ENCODE measurements at places on chromosomes 12 and 14. TPM values are rescaled to one million over a fixed set of nuclear protein-coding genes. Genes with fewer than 3 reads are reported as not detected.

JPH4 gene
- 23.7 TPM for total RNA-seq

AP1G2 gene
- 35.5 TPM for total RNA-seq

RIPK3 gene
- total RNA-seq, result 3.1 TPM

TMPRSS12 gene
- not detected for total RNA-seq

GNB3 gene
- 2.5 TPM for total RNA-seq

BCL11B gene
- total RNA-seq, result 3.0 TPM

TGFB3 gene
- total RNA-seq, result 114 TPM

RBM23 gene
- 145 TPM for total RNA-seq

LRRC10 gene
- total RNA-seq, result not detected

DNA sequence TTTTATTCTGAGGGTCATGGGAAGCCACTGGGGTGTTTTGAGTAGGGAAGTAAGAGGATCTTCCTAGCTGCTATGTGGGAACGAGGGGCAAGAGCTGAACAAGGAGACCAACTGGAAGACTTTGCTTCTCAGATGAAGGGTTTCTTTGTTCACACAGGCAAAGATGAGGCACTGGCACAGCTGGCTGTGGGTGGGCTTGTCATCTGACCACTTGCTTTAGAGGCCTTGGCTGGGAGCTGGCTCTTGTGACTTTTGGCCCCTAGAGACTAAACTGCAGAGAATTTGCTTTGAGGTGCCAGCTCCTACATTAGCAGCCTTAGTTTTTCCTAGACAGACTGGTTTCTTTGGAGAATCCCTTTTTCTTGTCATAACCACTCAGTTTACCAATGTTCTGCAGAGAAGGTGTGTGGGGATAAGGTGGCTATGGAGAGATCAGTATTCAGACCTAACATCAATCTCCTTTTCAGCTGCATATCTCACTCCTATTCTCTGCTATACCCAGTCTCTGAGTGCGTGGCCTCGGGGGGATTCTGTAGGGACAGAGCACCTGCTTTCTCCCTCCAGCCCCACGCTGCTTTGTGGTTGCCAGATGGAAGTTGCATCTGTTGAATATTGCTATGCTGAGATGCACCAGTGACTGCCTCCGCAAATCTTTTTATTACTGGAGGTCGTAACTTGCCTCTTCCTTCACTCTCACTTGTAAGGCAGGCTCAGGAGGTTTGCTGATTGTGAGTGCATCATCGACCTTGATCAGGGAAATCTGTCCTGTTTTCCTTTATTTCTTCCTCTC lies 12.7 kb downstream of the PPP2R5C start:
- no peak for DNase-seq

DNA sequence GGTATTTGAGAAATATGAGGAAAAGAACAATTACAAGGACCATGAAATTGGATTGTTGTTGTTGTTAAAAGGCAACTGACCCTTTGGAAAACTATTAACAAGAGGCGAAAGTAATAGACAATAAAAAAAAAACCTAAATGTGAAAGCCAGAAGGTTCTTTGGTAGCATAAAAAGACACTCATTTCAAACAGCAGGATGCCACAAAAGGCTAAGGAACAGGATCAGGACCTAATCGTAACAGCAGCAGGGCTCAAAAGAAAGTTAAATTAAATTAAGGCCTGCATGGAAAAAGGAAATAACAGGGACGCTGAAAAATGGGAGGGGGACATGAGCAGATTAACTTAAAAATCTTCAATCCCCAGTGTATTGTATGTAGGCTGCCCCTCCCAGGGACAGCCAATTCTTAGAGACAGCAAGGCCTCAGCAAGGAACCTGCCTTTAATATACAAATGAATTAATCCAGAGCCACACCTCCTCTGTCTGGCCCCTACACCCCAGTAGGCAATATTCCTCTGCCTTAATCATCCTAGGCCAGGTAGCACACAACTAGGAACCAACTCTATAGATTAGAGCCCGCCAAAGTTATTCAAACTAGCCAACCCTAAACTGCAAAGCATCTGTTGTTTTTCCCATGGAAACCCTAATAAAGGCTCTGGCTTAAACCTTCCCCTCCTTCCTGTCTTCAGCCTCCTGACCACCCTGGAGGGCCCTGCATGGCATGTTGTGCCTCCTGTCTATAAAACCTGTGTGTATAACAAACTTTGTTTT lies 28.4 kb upstream of the AP4S1 start:
- DNase-seq, result no peak

DNA sequence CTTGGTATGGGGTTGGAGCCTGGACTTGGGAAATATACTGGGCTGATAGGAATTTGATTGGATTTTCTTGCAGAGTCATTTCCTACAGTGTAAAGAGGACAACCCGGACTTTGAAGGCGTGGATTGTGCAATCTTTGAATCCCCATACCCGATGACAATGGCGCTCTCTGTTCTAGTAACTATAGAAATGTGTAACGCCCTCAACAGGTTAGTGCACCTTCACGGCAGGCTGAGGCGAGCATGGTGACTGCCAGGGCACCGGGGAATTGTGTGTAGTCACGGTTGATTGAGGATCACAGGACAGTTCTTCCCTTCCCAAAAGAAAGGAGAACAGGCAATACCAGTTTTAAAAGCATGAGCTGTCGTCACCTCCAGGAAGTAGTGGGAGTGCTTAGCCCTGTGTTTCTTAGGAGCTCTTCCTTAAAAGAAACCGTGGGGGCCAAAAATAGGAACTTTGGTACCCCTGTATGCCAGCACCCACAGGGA lies 58.3 kb downstream of the ANAPC7 start:
- no peak for DNase-seq

DNA sequence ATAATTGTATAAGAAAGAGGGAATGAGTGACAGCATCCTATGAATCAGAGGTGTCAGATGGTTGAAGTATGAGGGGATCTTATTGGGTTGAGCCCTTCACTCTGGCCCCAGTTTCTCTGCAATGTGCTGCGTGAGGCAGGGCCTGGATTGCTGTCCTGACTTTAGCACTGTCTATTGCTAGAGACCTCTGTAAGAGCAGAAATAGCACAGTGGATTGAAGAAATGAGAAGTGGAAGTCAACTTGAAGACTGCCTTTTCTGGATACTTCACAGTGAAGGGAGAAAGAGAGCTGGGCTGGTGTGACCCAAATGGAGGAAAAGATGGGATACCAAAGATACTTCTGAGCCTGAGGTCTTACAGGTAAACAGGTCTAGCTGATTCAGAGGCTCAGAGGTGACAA lies 5.8 kb downstream of the ASCL4 start:
- DNase-seq, result no peak

DNA sequence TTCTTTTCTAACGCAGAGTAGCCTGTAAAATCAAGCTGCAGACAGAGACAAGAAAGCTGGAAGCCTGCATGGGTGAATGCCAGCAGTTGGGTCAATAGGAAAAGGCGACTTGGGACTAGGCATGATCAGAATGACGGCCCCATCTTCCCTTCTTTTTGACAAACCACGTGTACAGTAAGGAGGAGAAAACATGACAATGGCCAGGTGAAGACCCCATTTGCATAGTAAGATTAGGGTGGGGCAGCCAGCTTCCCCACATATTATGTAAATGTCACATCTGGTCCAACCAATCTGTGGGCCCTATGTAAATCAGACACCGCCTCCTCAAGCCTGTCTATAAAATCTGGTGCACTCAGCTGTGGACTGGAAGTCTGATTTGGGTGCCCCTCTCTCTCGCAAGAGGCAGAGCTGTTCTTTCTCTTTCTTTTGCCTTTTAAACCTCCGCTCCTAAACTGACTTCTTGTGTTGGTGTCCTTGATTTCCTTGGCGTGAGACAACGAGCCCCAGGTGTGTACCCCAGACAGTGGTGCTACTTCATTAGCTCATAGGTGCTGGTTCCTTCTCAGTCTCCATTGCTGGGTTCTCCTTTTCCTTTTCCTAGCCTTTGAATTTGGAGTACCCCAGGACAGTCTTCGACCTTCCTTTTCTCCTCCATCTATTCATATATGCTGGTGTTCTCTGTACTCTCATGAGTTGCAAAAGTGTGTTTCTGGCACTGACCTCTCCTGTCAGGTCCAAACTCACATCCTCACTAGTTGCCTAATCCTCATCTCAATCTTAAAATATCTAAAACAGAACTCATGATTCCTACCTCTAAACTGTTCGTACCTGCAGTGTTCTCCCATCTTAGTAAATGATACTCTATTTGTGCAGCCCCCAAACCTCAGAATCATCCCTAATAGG lies 9.4 kb upstream of the DHRS7 start:
- no peak for DNase-seq

DNA sequence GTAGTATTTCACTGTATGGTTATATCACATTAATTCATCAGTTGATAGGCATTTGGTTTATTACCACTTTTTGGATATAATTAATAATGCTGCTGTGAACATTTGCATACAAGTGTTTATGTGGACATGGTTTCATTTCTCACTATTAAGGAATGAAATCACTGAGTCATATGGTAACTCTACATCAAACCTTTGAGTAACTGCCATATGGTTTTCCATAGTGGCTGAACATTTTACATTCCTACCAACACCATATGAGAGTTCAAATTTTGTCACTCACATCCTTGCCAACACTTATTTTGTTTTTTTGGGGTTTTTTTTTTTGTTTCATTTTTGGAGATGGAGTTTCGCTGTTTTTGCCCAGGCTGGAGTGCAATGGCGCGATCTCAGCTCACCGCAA lies 30.2 kb upstream of the EAPP start:
- DNase-seq, result no peak

DNA sequence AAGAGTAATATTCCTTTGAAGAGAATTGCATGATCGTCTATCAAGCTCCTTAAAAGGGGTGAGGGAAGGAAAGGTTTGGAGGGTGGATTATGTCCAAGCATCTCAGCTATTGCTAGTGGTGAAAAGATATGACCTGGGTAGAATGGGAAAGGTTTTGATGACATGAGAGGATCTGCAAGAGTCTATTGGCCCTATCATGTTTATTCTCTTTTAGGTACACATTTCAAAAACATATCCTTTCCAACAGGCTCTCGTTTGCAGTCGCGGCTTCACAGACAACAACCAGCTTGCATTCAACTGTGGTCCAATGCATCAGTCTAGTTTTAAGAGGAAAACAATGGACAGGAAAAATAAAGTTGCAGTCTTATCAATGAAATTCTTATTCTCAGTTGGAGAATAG lies 17.1 kb downstream of the FOXG1 start:
- peak; percentile 71 for DNase-seq

DNA sequence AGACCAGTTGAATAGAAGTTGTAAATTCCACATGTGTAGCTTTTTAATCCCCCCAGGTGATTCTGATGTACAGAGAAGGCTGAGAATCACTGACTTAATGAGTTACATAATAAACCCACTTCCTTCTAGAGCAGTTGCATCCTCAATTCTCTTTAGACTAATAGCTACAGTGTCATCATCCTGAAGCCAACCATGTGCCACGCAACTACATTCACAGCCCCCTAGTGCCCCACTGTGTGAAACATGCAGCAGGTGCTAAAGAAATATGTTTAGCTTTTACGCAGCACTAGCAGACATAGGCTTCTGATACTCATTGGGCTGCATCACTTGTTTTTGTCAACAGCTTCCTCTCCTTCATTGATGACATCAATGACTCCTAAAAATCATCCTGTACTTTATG lies 1168.3 kb downstream of the BCL11B start:
- DNase-seq, result no peak

DNA sequence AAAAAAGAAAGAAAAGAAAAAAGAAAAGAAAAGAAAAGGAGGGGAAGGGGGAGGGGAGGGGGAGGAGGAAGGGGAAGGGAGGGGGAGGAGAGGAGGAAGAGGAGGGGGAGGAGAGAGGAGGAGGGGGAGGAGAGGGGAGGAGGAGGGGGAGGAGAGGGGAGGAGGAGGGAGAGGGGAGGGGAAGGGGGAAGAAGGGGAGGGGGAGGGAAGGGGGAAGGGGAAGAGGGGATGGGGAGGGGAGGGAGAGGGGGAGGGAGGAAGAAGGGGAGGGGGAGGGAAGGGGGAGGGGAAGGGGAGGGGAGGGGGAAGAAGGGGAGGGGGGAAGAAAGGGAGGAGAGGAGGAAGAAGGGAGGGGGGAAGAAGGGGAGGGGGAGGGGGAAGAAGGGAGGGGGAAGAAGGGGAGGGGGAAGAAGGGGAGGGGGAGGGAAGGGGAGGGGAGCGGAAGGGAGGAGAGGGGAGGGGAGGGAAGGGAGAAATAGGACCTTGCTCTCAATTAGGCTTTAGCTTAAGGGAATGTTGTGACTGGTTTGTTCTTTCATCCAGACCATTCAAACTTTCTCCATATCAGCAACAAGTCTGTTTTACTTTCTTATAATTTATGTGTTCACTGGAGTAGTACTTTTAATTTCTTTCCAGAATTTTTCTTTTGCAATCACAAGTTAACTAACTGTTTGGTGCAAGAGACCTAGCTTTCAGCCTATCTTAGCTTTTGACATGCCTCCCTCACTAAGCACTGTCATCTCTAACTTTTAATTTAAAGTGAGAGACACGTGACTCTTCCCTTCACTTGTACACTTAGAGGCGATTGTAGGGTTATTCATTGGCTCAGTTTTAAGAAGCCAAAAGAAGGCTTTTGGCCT lies 76.5 kb upstream of the EGLN3 start:
- DNase-seq, result no peak

DNA sequence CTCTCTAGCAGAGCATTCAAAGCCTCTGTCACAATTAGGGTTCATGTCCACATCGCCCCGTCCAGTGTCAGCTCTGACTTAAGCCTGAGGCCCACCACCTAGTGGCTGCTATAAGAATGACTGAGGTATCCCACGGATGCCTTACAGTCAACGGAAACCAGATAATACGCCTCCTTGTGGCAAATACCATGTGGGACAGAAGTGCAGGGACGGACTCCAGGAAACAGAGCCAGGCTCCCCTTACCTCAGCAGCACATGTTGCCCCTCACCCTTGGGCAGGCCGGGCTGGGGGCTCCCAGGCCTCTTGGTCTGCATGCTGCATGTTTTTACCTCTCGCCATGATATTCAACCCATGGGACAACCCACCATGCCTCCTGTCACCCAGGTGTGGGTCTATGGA lies 86.3 kb downstream of the VWF start:
- DNase-seq, result no peak

DNA sequence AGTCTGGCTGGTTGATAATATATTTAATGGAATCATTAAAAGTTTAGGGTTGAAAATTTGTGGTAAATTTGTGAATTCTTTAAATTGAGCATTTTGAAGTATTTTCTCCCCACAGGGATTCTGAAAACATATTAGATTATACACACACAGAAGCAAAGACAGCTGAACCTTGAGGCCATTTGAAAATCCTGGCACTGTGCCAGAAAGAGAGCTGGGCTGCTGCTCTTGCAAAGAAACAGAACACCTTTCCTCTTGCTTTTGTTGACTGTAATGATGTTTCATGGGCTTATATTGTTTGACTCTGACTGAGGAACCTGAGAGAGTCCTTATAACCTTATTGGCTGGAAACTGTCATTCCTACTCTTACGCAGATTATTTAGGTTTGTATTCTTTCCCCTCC lies 4.8 kb downstream of the RNF34 start:
- DNase-seq, result no peak

Measured in spinal cord (tissue), 10 donors.